ENCODE measurements at places on chromosomes 12 and 14.

- no peak for DNase-seq
Measured at GRCh38 chr12:28104903-28105864, 85.1 kb upstream of the CCDC91 start.

- no peak for DNase-seq
Measured at GRCh38 chr14:77885367-77885766, 85.5 kb downstream of the ADCK1 start.

DNA sequence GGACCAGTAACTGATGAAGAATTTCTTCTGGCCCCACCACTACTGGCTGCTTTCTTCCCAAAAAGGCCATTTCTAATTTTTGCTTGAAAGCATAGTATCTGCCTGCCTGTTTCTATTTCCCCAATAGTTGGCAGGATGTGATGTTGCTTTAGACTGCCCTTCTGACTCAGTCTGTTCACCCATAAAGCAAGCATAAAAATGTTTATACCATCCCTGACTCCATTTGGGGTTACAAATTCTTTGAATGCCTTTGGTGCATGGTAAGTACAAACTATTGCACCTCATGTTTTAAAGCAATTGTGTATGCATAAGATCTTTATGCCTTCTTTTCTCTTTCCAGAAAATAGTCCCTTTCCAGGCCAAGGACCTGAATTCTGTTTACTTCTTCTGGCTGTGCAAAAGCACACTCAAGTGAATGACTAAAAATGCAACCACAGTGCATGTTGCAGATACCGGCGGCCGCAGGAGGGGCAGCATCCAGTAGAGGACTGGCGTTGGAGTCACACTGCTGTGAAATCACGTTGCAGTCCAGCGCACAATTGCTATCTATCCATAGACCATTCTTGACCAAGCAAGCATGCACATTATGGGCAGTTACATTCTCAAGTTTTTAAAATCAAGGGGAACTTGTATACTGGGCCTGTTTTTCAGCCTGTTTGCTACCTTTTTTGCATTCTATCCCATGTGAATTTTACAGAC is 82.4 kb downstream of the SLC5A8 start:
- no peak for DNase-seq

DNA sequence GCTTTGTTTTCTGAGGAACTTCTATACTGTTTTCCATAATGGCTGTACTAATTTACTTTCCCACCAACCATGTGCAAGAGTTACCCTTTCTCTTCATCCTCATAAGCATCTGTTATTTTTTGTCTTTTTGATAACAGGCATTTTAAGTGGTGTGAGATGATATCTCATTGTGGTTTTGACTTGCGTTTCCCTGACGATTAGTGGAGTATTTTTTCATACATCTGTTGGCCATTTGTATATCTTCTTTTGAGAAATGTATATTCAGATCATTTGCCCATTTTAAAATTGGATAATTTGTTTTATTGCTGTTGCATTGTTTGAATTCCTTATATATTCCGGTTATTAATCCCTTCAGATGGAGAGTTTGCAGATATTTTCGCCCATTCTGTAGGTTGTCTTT is 10.2 kb upstream of the HMGA2 start:
- no peak for DNase-seq

Data from stimulated activated CD4-positive, alpha-beta T cell treated with anti-CD3 and anti-CD28 coated beads, TNF-alpha, amount 100 ng/mL, for 1 hour (primary cell).